ENCODE measurements at places on chromosomes 7 and 10.

DNA sequence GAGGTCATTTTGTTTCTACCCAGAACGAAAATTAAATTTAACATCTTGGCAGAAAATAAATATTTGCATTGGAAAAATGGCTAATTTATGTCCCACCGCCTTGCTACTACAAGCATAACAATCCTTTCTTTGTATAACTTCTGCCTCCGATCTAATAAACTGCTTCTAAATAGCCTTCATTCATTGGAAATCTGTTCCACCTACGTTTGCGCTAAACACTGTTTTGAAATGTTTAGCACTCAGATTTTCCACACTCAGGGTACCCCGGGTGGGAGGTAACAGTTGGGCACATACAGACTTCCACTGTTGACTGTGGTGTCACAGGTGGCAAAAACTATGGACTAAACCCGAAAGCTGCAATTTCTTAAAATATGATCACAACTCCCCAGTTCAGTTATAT is 96.4 kb downstream of the FGFR2 start:
- DNase-seq = no peak

- DNase-seq = no peak
Observed at GRCh38 chr10:101826852-101827434, 8.7 kb upstream of the OGA start.

DNA sequence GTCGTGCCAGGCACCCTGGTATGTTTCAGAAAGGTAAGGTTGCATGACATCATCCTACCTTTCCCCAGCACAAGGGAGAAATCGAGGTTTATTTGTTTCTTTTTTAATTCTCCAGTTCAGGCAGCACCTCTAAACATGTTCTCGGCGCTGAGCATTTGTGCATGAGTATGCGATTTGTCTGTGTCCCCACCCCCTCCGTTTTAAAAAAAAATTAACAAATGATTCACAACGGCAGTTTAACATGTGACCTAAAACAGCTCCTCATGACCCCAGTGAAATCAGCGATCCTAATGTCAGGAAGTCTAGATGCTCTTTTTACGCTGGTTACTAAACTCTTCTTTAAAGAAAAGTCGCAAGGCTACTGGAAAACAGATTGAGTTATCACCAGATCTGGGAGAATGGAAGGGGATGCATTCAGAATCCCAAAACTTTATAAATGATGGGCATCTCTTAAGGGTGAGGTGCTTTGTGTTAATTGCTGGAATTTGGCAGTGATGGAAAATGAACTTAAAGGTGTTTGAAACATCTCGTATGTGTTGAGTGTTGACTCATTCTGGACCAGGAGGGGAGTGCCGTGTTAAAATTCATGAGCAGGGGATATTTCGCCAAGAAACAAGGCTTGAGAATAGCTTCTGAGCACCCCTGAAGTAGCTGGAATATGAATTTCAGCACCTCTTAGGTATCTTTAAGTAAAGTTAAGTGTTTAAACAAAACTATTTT is 106.8 kb upstream of the PDCD4 start:
- no peak for DNase-seq

DNA sequence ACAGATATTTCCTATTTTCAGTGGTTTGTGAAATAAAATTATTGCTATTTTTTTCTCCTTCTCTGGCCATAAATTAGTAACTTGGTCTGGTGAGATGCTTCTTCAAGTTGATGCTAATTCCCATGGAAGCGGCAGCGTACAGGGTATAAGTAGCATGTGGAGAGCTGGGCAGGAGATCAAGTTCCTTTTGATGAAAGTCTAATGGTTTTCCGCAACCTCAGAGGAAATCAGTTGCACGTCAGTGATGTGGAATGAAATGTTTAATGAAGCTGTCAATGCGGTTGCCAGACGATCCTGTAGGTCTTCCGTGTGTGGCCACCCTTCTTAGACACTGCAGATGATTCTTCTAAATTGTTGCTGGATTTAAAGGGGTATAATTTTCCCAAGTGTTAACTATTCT is 236.4 kb upstream of the GRM3 start:
- DNase-seq = no peak

- no peak for DNase-seq
Observed at GRCh38 chr7:33640741-33641140, 264.6 kb upstream of the BMPER start.

- no peak for DNase-seq
Observed at GRCh38 chr7:44709011-44709915, 39.4 kb upstream of the ZMIZ2 start.

DNA sequence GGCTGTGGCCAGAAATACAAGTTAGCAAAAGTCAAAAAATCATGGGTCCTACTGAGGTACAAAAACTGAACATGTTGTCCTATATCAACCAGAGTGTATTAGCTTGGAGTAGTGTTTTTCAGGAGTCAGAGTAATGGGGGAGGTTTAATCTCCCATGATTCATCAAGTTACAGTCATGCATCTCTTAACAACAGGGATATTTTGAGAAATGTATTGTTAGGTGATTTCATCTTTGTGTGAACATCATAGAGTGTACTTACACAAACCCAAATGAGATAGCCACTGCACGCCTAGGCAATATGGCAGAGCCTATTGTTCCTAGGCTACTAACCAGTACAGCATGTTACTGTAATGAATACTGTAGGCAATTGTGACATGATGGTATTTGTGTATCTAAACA is 14.9 kb upstream of the TES start:
- no peak for DNase-seq

- DNase-seq = no peak
Observed at GRCh38 chr10:48365668-48366067, 59.2 kb downstream of the MAPK8 start.

DNA sequence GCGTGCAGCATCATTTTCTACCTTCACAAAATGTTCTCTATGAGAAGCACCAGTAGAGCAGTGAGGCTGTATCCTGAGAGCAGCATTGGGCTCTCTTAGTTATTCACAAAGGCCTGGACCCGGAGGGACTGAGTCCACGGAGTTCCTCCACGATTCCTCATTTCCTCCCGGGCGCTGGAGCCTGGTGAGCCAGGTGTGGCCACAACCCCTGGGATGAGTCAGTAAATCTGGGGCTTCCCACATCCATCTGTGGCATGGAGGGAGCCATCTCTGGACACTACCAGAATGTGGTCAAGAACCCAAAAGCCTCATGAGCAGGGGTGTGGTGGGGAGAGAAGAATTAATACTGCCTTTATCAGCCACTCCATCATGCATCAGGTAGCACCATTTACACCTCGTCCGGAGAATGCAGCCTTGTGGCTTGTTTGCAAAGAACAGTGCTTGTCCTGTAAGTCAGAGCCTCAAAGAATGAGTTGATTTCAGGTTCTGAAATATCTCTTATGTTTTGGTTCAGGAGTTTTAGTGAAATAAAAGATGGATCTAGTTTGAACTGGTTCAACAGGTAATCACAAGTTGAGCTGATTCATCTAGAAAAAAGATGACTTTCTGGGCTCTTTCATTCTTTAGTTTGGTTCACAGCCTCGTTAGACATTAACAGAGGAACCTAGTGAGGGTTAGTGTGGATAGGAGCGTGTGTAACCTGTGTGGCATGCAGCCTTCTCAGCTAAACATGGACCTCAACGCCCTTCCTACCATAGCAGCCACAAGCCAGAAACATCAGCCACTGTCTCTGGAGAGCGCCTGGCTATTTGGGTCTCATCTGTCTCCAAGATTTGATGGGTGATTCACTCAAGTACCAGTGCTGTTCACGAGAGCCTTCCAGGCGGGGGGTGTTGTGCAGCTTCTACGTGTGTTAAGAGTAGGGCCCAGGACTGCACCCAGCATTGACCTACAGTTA is 95.2 kb downstream of the WDR37 start:
- DNase-seq = no peak

- DNase-seq = no peak
Observed at GRCh38 chr10:110867807-110868465, 3.8 kb upstream of the PDCD4 start.

GRCh38 chr10:34758447-34758996 is 56.6 kb downstream of the PARD3 start:
- no peak for DNase-seq

All from stimulated activated CD8-positive, alpha-beta memory T cell treated with anti-CD3 and anti-CD28 coated beads, Interleukin-2, amount 100 ng/mL, for 48 hours (primary cell).